ENCODE measurements at places on chromosomes 2 and 18. TPM values are rescaled to one million over a fixed set of nuclear protein-coding genes. Genes with fewer than 3 reads are reported as not detected.

GRCh38 chr2:8418721-8419120 lies 263.1 kb upstream of the ID2 start:
- no peak for DNase-seq

DNA sequence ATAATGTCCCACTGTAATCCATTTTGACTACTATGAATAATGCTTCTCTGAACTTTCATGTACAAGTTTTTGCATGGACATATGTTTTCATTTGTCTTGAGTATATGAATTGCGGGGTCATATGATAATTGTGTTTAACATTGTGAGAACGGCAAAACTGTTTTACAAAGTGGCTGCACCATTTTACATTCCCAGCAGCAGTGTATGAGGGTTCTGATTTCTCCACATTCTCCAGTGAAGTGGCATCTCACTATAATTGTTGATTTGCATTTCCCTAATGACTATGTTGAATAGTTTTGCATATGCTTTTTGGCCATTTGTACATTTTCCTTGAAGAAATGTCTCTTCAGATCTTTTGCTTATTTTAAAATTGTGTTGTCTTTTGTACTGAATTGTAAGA lies 20.1 kb downstream of the NCOA1 start:
- DNase-seq = no peak

- no peak for DNase-seq
Observed at GRCh38 chr18:60040971-60041370, 141.2 kb downstream of the PMAIP1 start.

GRCh38 chr2:217941886-217942728 lies 60.7 kb downstream of the TNS1 start:
- DNase-seq = no peak

- no peak for DNase-seq
Observed at GRCh38 chr18:47801817-47802216, 128.6 kb downstream of the SMAD2 start.

DNA sequence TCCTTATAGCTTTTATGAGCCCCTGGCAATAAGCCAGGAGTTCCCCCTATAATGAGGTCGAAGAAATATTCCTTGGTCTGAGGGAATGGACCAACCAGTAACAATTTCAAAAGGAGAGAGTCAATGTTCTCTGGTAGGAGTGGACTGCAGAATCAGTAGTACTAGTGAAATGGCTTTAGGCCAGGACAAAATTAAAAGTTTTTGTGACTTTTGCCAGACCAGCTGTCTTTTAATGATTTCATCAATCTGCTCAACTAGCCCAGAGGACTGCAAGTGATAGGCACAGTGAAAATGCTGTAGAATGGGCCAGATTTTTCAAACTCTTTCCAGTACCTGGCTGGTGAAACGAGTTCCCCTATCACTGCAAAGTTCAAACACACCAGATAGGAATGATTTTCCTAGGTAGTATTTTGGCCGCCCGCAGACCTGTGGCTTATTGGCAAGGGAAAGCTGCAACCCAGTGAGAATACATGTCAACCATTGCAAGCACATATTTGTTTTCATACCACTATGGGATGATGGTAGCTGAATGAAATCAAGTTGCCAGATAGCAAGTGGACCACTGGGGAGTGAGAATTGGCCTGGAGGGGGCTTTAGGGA lies 45.5 kb downstream of the CERS6 start:
- no peak for DNase-seq

DNA sequence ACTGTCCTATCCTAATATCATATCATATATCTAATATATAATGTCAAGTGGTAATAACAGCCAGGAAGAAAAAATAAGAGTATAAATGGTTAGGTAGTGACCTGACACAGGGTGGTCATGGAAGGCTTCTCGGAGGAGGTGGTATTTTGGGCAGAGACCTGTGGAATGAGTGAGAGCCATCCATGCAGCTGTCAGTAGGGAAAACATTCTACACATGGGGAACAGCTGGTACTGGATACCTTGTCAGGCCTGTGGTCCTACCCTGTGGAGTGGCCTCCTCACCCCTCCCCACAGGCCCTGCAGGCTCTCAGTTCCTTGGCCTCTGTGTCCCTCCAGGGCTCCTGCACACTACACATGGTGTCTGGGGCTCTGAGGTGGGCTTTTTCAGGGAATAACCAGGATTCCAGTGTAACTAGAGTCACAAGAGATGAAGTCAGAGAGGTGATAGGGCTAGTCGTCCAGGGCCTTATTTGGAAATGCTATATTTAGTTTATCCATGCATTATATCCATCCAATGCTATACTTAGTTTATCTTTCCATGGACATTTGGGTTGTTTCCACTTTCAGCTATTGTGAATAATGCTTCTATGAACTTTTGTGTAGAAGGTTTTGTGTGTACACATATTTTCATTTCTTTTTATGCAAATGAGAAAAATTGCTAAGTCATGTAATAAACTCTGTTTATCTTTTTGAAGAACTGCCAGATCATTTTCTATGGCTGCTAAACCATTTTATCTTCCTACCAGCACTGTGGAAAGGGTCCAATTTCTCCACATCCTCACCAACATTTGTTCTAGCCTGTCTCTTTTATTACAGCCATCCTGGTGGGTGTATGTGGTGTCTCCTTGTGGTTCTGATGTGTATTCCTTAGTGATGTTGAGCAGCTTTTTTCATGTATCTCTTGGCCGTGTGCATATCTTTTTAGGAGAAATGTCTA lies 75.6 kb downstream of the TPGS2 start:
- DNase-seq = no peak

GRCh38 chr18:47689371-47689770 lies 241.1 kb downstream of the SMAD2 start:
- DNase-seq = no peak

The EN1 gene
- polyA plus RNA-seq = not detected

DNA sequence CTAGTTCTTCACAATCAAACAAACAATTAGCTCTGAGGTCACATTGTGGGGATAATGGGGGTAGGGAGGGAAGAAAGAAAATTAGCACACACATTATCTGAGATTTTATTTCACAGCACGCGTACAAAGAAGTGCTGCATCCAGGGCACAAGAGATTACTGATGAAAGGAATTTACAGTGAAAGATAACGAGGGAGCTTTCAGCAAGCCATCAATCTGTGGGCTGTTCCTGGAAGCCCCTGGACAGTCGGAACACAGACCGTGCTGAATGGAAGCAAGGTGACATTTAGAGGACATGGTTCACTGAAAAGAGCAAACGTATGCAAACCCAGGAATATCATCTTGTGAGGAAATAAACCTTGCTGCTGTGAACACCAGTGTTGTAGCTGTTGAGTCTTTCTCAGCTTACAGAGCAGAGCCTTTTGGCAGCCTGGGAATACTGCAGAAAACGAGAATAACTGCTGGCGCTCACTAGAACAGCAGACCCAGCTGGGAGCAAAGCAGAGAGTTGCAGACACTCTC lies 63.2 kb downstream of the SCG2 start:
- no peak for DNase-seq

GRCh38 chr2:102061286-102061699 lies 69.5 kb downstream of the IL1R2 start:
- no peak for DNase-seq

The IL36B gene
- polyA plus RNA-seq = not detected

DNA sequence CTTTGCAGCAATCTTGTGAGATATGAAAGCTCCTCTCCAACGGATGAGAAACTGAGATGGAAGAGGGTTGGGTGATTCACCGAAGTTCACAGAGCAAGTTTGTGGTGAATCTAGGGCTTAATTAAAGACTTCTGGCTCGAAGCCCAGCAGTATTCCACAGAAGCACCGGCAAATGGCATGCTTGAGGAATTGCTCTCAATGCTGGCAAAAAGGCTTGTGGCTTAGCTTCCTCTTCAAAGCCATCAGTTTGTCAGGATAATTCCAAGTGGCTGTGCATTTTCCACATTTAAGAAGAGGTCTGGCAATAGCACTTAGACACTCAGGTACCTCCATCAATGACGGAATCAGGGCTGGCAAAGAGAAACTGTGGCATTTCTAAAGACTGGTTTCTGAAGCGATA lies 98.7 kb upstream of the SLC66A3 start:
- peak; percentile 51 for DNase-seq

DNA sequence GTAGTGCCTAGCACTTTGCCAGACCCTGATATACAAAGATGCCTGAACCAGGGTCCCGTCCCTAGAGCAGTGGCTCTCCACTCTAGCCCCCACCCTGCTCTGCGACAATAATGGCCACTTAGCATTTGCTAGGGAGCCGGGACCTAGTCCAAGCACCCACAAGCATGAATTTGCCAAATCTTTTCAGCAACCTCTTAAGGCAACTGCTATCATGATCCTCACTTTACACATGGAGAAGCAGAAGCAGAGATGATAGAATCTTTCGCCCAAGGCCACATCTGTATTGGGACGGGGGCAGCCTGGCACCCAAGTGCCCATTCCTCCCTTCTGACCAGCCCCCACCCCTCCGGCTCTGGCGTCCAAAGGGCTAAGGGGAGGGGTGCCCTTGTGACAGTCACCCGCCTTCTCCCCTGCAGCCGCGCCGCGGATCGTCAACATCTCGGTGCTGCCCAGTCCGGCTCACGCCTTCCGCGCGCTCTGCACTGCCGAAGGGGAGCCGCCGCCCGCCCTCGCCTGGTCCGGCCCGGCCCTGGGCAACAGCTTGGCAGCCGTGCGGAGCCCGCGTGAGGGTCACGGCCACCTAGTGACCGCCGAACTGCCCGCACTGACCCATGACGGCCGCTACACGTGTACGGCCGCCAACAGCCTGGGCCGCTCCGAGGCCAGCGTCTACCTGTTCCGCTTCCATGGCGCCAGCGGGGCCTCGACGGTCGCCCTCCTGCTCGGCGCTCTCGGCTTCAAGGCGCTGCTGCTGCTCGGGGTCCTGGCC lies 13.0 kb downstream of the SIGLEC15 start:
- no peak for DNase-seq

- no peak for DNase-seq
Observed at GRCh38 chr2:156630579-156631337, 194.6 kb downstream of the GPD2 start.

DNA sequence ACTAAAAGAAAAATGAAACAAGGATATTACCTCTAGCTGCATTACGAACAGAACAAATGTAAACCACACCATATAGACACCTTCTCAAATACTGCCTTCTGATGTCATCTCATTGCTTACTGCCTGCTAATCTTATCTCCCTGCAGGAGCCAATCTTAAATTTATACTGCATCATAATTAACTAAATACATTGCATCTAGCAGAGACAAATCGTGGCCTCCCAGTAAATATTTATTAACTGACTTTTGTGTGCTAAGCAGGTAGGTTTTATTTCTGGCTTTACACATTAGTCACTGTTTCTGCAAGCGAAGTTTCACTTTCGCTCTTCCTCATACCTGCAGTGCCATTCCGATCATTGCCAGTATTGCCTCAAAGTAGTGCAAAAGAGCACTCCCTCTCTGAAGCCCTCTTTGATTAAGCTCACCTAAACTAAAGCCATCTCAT lies 67.5 kb downstream of the SPATS2L start:
- peak; percentile 39 for DNase-seq

- DNase-seq = no peak
Observed at GRCh38 chr2:240365971-240366471, 69.4 kb upstream of the GPC1 start.

- no peak for DNase-seq
Observed at GRCh38 chr18:2522112-2522511, 49.2 kb downstream of the METTL4 start.

GRCh38 chr2:14316594-14316993 lies 315.9 kb upstream of the LRATD1 start:
- no peak for DNase-seq

The ECEL1 gene
- not detected for polyA plus RNA-seq

DNA sequence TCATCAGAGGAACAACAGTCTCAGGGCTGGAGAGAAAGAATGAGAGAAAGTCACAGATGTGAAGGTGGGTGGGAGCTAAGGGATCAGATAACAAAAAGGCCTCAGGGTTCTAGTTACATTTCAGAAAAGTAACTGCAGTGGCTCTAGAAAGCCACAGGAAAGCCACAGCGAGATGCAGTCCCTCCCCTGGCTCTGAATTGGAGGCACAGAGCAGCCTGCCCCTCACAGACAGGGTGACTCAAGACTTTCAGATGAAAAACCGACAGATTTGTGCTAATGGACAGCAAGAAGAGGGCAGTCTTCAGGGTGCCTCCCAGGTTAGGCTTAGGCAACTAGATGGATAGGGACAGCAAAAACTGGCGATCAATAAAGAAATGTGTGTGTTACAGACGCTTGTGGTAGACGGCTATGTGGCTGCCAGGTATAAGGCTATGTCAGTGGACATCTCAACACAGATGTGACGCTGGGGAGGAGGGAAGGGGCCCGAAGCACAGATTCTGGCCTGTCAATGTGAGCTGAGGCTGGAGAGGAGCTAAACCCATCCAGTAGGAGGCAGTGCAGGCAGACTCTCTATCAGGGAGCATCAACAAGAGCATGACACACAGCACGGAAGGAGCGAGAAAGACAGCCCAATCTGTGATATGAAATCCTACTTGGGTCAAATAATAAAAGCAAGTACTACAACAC lies 26.2 kb downstream of the UNC50 start:
- no peak for DNase-seq

GRCh38 chr2:8312861-8313830 lies 368.7 kb upstream of the ID2 start:
- DNase-seq = no peak

GRCh38 chr2:87401726-87402345 lies 346.1 kb upstream of the PLGLB2 start:
- DNase-seq = no peak

DNA sequence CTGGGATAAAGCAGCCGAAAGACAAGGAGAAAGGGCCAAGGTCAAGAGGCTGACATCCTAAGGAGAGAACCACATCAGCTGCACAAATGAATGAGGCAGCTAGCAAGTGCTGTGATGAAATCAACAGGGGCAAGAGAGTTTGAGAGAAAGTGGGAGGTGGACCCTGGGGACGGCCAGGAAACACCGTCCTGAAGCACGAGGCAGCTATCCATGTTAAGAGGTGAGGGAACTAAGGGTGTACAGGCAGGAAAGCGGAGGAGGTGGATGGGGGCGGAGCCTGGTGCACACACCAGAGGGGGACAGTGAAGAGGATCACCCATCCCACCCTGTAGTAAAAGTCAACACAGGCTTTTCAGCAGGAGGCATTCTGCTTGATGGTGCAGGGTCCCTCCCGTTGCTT lies 52.4 kb downstream of the HDLBP start:
- no peak for DNase-seq

DNA sequence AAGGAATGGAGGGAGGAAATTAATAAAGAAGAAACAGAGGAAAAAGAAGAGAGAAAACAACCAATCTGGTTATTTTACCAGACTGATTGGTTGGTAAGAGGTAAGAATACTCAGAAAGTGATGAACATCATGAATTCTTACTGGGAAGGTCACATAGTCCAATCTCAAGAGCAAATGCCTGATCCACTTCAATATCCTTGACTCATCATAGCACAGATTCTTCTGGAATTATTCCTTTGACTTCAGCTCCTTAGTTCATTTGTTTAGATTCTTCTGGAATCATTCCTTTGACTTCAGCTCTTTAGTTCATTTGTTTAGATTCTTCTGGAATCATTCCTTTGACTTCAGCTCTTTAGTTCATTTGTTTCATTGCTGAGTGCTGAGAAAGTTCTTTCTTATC lies 2030.6 kb upstream of the CELF4 start:
- no peak for DNase-seq

DNA sequence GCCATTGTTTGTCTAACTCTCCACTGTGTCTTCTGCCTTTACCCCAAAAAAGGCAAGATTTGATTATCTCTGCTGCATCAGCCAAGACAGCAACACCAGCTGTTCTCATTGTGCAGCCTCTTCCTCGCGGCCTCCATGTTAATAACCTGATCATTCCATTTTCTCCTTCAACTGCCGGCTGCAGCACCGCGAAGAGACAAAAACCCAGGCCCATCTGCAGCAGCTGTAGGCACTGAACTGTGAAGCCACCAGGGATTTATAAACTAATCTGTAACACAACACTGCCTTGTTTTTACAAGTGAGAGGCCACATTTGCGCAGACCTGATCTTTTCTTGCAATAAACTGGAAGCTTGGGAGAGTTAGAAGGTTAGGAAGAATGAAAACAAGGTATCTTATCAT lies 147.8 kb downstream of the SATB2 start:
- DNase-seq = no peak
